ENCODE measurements at places on chromosomes 16 and 17. TPM values are rescaled to one million over a fixed set of nuclear protein-coding genes. Genes with fewer than 3 reads are reported as not detected.
A peak's percentile ranks its signal among the peaks of the same experiment; 100 is the strongest.

GRCh38 chr17:63688396-63689020 lies 11.4 kb downstream of the LIMD2 start:
- no peak for DNase-seq

Gene CDH1
- total RNA-seq = 1.3 TPM

DNA sequence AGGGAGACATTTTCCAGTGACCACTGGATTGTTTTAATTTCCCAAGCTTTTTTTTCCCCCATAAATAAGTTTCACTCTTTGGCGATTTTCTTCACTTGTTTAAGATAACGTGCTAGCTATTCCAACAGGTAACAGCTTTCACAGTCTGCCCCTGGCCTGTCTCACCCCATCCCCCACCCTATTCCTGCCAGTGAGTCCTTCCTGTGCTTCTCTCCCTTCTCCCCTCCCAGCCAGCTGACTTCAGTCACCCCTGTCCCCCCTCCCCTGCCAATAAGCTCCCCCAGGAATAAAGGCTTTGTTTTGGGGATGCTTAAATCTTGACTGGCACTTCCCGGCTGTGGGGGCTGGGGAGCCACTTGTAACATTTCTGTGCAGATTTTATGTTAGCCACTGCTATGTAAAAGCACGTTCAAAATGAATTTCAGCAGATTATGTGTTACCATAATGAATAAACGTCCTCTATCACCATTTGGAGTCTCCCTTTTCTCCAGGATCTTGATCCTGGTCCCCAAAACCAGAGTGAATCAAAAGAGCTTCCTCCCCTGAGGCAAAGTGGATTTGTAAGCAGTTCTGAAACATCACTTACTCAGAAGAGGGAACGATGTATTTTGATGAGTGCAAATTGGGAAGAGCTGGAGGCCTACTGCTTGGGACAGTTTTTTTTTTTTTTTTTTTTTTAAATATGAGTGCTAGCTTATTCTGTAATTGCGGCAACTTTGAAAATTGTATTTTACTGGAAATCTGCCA lies 58.2 kb downstream of the IGF2BP1 start:
- no peak for DNase-seq

Gene XPO6
- 371 TPM for total RNA-seq

Gene CYGB
- not detected for total RNA-seq

DNA sequence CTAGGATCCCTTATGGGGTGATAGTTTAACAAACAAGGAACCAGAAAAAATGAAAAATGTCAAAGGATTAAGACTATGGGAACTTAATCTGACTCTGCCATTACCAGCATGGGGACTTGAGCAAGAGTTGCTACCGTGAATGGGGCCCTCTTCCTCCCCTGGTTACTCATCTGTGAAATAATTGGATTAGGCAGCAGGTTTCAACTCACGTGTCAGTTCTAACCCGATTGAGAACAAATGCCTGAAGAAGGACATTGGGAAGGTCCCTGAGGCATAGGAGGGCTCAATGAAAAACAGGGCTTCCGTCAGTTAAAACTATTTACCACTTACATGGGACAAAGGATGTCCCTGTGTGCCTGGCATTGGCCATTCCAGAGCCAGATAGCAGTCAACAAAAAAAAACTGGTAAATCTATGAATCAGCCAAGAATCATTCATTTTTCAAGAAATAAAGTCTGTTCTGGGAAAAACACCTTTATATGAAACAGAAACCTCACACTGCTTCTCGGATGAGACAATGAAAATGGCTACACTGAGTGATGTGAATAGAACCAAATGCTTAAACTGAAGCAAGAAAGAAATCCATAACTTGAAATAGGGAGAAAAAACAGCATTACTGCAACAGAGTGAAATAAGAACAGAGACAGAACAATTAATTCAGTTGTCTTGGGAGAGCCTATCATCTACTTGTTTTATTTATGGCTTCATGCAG lies 104.3 kb downstream of the ADAMTS18 start:
- no peak for DNase-seq

DNA sequence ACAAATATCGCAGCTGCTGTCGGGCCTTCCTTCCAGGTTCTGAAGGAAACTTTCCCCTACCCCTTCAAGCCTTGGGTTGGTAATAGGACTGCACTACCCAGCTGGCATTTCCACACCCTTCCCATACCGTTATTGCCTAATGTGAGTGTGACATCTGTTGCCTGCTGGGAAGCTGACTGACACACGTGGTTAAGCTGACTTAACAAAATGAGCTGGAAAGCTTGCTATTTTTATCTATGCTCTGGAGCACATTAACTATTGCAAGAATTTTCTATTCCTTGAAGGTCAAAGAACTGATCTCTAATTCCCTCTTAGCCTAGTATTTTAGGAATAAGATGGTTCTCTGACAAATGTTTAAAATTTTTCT lies 79.5 kb downstream of the PMP22 start:
- no peak for DNase-seq

Gene CCDC200
- total RNA-seq = not detected

Gene TMEM92
- total RNA-seq = not detected

DNA sequence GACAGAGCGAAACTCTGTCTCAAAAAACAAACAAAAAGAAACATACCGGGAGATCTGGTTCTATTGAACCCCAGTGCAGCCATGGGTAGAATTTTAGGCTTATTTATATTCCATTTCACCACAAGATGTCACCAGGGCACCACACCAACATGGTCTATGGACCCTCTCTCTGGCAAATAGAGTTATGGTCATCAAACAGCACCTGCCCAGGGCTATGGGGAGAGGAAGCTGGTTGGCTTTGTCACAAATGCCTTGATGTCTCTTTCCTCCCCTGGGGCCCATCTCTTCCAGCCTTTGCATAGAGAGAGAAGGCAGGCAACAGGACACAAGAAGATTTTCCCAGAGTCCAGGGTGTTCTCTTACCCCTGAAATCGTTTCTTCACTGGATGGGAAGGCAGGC lies 128.4 kb downstream of the WWOX start:
- no peak for DNase-seq

- DNase-seq = peak; percentile 77
Measured at GRCh38 chr17:44006598-44007345, 2.4 kb downstream of the NAGS start.

GRCh38 chr16:9308850-9309249 lies 217.4 kb downstream of the HAPSTR1 start:
- DNase-seq = no peak

DNA sequence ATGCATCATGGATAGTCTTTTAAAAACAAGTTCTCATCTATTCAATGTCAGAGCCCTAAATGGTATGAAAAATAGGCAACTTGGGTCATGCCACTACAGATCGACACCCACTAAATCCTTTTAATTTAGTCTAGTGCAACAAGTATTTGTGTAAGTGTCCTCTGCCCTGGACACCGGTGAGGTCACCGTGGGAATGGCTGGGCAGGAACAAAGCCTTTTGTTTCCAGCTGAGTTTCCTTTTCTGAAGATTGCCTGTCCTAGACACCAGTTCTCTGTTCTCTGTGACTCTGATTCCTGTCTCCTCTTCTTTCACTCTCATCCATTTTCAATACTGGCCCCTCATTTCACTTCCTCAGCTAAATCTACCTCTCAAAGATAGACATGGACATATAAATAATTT lies 446.5 kb downstream of the MAF start:
- no peak for DNase-seq

GRCh38 chr16:30139583-30140481 lies 16.8 kb upstream of the MAPK3 start:
- DNase-seq = no peak

- no peak for DNase-seq
Measured at GRCh38 chr16:1530883-1531637, 2.4 kb upstream of the TMEM204 start.

Gene DNASE1L2
- 0.34 TPM for total RNA-seq

- DNase-seq = no peak
Measured at GRCh38 chr16:71423865-71424264, 18.0 kb downstream of the TLE7 start.

Gene ITGAX
- 306 TPM for total RNA-seq

DNA sequence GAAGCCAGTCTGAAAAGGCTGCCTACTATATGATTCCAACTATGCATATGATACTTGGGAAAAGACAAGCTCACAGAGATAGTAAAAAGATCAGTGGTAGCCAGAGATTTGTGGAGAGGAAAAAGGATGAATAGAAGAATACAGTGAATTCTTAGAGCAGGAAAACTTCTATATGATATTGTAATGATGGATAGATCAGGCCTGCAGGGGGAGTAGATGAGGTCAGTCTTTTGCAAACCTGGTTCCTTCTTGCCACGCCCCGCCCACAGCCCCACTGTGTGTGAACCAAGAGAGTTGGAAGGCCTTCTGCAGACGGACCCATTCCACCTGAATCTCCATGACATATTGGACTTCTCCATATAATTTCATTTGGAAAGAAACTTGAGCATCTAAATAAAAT lies 761 bp upstream of the CCL8 start:
- no peak for DNase-seq

All from naive thymus-derived CD4-positive, alpha-beta T cell (primary cell).